ENCODE measurements at places on chromosomes 7 and 10.

DNA sequence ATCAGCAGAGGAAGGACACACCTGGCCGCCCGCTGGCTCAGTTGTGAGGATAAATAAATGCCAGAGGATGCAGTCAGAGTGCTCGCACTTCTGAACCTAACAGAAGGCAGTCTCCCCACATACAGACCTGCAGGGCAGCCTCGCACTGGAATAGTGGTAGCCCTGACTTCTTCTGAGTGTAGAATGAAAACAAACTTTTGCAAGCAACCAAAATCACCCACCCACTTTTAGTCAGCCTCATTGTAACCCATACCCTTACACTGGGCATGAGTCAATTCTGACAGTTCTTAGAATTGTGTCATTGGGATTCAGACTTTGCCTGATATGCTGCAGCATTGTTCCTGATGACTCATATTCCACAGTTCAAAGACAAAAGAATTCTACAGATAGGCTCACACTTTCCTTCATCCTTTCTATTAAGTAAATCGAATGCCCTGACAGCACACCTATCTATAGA is 167.0 kb upstream of the CDK1 start:
- no peak for DNase-seq

GRCh38 chr7:2971914-2972834 is 71.5 kb downstream of the CARD11 start:
- DNase-seq: no peak

DNA sequence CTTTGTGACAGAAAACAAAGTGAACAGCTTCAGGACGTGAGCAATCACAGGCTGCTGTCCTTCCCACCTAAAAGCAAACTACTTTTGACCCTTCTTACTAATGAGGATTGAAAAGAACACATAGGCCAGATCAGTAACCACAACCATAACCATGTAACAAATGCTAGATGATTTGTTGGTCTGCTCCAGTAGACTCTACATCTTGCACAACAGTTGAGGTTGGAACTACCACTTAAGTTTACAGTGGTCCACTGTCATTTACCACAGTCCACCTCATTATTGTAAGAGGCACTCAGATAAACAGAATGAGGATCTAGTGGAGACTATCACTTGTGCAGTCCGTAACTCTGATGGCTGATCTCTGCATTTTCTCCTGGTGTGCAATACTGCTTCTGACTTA is 27.8 kb downstream of the NET1 start:
- DNase-seq: no peak

GRCh38 chr10:14507781-14508180 is 177.1 kb upstream of the FRMD4A start:
- DNase-seq: no peak

DNA sequence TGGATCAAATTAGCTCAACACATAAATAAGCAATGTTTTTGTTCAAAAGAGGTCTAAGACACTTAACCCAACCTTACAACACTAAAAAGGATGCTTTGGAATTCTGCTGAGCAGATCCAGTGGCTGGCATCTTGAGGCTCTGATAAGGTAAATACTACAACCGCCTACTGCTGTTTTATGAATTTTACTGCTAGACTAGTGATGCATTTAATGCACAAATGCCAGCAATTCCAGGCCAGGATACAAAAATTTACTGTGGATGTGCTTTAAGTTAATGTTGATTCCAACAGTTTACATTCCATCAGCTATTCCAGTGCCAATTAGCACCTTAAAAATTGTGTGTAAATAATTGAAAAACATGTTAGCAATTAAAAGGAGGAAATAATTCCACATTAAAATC is 261.3 kb downstream of the PARD3 start:
- no peak for DNase-seq

DNA sequence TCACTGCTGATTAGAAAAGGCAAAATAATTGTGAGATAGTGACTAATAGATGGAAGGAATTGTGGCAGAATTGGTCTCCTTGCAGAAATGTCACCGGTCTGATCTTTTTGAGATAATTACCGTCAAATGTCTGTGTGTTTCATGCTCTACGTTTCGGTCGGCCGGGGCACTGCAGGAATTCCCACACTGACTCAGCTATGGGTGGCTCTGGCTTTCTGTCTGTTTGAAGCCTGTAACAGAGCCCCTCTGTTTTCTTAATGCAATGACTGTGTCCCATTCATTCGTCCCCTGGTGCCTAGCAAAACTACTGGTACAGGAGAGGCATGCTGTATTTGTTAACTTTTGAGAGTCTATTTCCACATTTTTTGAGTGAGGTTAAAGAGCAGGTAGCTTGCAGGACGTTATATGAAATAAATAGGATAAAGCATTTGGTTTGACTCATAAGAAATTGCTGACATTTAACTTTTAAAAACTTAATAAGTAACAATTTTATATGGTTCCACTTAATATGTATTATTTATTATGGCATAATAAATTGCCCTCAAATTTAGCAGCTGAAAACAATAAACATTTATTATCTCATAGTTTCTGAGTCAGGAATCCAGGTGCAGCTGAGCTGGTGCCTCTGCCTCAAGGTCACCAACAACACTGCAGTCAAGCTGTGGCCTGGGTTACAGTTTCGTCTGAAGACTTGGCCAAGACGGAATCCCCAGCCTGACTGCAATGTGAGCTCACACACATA is 53.3 kb upstream of the CTBP2 start:
- no peak for DNase-seq

GRCh38 chr7:44767134-44767911 is 18.7 kb downstream of the ZMIZ2 start:
- DNase-seq: no peak
